Activated T-helper 1 cell treated with anti-CD3 and anti-CD28 coated beads, Interleukin-2, amount 50 U/mL, for 16 hours (primary cell): ENCODE measurements at places on chromosomes 12 and 14.

- DNase-seq = no peak
These were observed 915.2 kb downstream of the RPS29 start for GRCh38 chr14:48670939-48671338.

- no peak for DNase-seq
These were observed 8.6 kb upstream of the FRMD6 start for GRCh38 chr14:51643140-51643539.

GRCh38 chr12:51870504-51870903, 17.4 kb upstream of the ANKRD33 start:
- DNase-seq = no peak

DNA sequence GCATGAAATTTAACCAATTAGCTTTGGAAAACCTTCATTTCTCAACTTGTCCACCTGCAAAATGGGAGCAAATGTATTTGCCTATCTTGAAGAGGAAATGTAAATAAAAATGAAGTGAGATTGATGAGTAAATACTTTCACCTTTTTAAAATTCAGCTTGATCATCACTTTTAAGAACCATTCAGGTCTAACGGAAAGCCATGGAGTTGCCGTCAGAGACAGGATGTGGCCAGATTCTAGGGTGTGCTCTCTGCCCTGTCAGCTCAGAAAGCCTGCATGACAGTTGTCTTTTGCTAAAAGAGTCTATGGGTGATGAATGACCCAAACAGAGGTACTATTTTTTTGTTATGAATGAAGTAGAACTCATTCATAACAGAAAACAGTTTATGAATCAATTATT, 104.3 kb upstream of the SLC35F4 start:
- DNase-seq = no peak

DNA sequence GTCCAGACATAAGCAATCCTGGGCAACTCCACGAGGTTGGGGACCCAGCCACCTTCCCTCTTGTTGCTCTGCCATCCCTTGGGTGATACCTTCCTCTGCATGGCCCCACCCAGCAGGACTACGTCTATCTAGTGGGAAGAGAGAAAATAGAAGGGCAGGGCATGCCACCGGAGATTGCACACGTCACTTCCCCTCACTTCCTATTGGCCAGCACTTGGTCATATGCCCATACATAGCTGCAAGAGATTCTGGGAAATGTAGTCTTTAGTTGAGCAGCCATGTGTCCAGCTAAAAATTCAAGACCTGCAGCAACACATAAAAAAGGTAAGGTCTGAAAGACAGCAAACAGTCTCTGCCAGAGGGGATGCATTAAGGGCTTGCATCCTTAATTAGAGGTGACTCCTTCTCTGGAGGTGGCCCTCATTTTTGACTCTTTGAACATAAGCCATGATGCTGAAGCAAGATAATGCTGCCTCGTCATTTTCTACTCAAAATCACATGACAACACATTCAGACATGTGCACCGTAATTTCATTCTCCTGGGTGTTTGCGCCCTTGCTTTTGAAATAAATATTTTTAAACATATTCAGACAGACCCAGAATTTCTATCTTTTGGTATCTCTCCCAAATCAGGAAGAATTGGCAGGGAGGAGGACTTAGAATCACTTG, 91.8 kb upstream of the PWP1 start:
- no peak for DNase-seq
